ENCODE measurements at places on chromosomes 4 and X. TPM values are rescaled to one million over a fixed set of nuclear protein-coding genes. Genes with fewer than 3 reads are reported as not detected.

Gene CT45A2
- not detected for polyA plus RNA-seq

Gene EGFL6
- 0.32 TPM for polyA plus RNA-seq

Gene F8A2
- not detected for polyA plus RNA-seq

Gene TMPRSS11D
- polyA plus RNA-seq: not detected

Gene DDIT4L
- polyA plus RNA-seq: 14.2 TPM

Gene MAGIX
- 0.34 TPM for polyA plus RNA-seq

Gene SGMS2
- polyA plus RNA-seq: 45.4 TPM

Gene TMEM154
- polyA plus RNA-seq: 1.6 TPM

DNA sequence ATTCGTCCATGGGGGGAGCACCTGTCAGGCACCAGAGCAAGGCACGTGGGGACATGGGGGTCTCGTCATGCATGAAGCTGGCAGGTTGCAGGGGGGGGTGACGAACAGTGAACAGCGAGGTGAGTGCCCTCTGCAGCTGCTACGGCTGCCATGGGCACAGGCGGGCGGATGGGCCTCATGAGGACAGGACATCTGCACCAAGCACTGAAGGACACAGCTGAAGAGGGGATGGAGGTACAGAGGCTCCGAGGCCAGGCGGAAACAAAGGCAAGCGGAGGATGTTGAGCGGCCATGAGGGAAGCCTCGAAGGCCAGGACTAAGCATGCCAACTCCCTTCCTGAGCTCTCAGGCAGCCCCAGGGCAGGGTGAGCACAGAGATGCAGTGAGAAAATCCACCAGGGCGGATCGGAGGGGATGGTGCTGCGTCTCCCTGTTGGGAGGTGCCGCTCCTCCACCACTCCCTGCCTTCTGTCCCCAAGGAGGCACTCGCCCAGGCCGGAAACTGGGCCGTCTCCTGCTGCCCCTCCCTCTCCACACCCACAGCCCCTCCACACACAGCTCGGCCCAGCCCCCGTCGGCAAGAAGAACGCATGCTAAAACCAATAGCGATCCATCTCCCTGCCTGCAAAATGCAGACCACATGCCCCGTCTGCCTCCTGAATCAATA, 24.6 kb downstream of the ABLIM2 start:
- no peak for DNase-seq

DNA sequence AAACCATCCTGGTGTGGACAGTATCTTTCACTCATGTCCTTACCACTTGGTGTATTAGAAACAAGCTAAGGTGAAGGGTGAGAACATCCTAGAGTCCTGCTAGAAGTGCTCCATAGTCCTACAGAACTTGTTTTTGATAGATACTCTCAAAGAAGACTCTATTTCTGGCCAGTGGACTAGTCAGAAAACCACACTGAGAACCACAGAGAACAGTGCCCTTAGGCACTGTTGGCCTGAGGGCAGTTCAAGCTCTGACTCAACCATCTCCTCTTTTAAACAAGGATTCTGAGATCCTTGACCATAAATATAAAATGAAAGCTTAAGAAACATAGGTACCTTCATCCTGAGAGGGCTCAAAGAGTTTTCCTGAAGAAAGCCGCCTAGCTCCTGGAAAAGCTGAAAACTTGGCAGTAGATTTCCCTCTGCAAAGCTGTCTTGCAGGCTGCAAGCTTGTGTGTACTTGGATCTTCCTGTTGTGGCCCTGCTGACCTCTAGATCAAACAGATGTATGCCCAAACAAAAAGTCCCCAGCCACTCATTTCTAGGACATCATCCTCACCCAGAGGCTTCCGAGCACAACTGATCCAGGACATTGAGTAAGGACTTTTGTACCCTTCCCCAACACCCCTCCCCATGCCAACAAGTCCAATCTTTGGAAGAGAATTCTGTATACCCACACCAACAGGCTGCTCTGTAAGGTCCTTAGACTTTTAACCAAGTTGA, 111.6 kb upstream of the CXCL13 start:
- no peak for DNase-seq

GRCh38 chr4:26748811-26749210, 111.8 kb upstream of the STIM2 start:
- no peak for DNase-seq

- DNase-seq: no peak
These were observed 18.4 kb downstream of the CENPU start for GRCh38 chr4:184715526-184715925.

- DNase-seq: no peak
These were observed 331.4 kb downstream of the ARHGAP24 start for GRCh38 chr4:85806334-85806733.

DNA sequence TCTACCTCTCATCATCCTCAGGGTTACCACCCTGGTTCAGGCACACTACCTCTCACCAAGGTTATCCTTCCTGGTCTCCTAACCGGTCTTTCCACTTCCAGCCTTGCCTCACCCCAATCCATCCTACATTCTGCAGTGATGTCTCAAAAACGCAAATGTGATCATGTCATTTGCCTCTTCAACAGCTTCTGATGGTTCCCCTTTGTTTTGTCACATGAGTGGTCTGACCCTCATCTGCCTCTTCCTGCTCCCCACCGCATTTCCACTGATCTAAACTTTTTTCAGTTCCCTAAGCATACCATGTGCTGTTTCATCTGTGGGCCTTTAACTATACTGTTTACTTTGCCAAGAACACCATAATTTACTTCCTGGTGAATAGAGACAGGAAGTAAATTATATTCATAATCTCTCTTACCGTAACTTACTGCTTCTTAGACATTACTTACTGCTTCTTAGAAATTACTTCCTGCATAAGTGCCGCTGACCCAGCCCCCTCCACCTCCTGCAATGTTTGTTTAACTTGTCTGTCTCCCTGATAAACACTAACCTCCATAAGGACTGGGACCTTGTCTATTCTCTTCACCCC, 27.1 kb upstream of the NSUN7 start:
- no peak for DNase-seq

GRCh38 chr4:74715706-74716435, 78.5 kb downstream of the BTC start:
- no peak for DNase-seq

- DNase-seq: no peak
These were observed 704 bp downstream of the FAM3A start for GRCh38 chrX:154515090-154515965.

- DNase-seq: peak; percentile 75
These were observed 138.4 kb downstream of the COL25A1 start for GRCh38 chr4:109164011-109164410.

DNA sequence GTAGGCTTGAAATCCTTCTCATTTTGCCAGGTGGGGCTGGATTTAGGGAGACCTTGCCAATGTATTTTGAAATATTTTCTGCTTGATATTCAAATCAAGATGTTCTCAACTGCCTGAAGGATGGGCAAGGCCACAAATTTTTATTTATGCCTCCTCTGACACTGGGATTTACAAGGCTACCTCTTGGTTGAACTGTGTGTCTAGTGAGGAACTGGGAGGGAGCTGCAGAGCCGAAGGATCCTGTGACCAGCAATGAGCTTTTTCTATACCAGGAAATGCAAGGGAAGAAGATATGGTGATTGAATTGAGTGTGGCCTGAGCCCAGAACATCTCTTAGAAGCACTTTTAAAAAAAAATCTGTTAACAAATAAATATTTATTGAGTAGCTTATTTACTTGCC, 14.9 kb downstream of the VSIG1 start:
- no peak for DNase-seq

GRCh38 chrX:98357146-98357545, 1473.4 kb downstream of the RPA4 start:
- DNase-seq: no peak

DNA sequence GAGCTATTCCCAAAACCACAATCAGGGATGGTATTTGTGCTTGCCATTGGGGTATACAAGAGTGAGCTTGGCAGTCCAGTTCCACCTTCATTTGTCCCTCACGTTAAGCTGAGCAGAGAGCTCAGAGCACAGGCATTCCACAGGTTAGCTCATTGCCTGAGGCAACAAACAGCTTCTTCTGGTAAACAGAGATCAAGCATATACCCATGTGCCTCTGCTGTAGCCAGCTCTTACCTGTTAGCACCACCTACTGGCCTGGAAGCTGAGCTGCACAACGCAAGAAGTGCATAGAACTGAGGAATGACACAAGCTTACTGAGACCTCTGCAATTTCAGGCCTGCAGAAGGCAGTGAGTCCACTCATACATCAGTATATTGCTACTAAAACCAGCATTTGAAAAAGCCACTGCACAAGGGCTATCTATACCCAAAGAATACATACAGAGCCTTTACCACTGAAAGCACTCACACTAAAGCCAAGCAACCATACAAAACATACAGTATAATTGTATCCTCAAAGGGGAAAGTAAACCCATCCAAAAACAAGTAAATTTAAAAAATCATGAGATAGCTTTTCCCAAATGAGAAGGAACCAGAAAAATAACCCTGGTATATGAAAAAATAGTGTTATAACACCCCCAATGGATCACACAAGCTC, 258.3 kb upstream of the GABRA2 start:
- peak; percentile 34 for DNase-seq

GRCh38 chr4:25827373-25827772, 35.4 kb downstream of the SEL1L3 start:
- no peak for DNase-seq
